ENCODE measurements at places on chromosomes 11 and 22.

DNA sequence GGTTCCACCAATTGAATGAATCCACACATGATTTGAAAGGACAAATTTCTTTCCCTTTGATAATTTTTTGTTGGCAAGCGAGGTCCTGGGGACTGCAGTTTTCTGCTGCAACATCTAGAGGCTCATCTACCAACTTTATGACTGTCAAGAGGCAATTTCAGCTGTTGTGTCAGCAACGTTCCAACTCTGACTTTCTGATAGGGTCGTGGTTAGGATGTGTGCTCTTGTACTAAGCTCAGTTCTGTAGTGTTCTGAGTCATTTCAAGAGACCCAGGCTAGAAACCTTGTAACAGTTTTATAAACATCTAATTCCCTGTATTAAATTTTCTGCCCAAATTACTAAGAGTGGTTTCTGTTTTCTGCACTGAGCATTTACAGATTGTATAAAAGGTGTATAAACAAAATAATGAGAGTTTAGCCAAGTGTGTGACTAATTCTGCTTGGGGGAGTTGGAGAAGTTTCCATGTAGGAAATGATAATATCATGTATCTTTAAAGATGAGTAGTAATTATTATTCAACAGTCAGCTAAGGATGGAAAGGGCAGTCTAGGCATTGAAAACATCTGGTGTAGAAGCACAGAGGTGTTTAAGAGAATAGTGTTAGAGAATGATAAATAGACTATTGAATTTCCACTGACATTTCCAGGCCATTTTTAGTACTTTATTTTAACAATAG lies 72.2 kb downstream of the RBMXL2 start:
- DNase-seq: no peak

GRCh38 chr22:50014053-50014501 lies 1.5 kb upstream of the IL17REL start:
- no peak for DNase-seq

GRCh38 chr11:31817054-31817620 lies 6.0 kb upstream of the PAX6 start:
- DNase-seq: no peak

DNA sequence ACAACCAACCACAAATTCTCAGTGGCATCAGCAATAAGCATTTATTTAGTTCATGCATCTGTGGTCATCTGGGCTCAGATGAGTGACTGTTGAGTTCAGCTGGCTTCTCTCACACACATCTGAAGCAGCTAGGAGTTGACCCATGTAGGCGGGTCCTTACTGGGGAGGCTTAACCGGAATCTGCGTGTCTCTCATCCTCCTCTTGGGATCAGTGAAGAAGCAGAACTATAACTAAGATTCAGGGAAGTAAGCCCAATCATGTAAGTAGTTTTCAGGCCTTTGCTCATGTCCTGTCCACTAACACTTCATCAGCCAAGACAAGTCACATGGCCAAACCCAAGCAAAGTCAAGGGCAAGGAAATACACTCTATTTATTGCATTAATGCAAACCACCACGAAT lies 236.2 kb downstream of the C11orf87 start:
- no peak for DNase-seq

DNA sequence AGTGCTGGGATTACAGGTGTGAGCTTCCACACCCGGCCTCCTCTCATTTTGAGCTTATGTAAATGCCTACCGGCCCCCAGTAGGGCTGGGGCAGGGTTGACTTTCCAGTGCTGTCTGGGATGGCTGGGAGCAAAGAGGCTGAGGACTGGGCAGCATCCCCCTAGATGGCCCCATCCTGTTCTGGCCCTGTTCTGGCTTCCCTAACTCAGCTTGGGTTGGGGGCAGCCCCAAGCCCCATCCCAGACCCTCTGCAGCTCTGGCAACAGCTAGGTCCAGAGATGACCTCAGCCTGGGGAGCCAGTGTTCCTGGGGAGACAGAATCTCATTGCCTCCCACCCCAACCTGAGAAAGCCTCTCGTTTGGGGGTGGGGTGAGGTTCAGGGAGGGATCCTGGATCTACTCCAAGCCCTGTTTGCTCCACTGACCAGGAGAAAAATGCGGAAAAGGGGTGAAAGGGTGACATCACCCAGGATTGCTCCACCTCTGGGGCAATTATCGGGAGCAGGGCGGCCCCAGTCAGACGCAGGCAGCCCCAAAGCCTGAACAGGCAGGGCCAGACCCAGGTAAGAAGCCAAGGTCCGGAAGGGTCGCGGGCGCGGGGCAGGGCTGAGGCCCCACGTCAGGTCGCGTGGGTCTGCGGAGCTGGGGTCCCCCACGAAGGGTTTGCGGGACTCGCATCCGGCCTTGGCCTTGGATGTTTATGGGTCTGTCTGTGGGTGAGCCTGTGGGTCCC lies at the start of gene PNPLA2:
PNPLA2 (plus strand) TSS at position 519 of the 733 bp plus-strand sequence. CDS start 805 bp downstream, outside the sequence.
- no peak for DNase-seq

GRCh38 chr11:2260491-2261364 lies 9.7 kb downstream of the ASCL2 start:
- no peak for DNase-seq

- no peak for DNase-seq
These were observed 32.1 kb downstream of the CACNG2 start for GRCh38 chr22:36671404-36671803.

DNA sequence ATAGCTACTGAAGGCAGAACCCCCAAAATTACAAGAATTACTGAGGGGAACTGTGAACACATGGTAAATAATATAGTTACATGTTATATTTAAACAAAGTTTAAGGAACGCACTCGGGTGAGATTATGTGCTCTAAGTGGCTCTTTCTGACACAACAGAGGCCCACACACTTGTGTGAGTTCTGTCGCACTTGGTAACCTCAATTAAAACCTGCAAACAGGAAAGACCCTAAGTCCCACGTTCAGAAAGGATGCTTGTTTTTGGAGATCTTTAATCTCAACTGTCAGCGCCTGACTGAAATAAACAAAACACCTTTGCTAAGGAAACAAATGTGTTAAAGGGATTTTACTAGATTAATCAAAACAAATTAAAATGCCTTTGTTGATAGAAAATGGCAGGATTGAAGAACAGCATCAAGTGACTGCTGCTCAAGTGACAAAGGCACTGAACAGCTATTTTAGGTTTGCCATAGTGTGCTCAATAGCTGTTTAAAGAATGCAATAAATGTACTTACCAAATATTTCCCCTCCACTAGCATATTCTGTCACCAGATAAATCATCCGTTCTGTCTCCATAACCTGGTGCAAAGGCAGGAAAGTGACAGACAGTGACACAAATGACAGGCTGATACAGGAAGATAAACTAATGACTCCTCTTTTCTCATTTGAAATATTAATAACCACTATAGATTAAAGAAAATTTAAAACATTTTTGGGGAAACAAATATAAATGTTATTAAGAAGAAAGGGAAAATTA lies 116.3 kb upstream of the APOA1 start:
- no peak for DNase-seq

- DNase-seq: no peak
These were observed 4.4 kb downstream of the APOL2 start for GRCh38 chr22:36234919-36235318.

DNA sequence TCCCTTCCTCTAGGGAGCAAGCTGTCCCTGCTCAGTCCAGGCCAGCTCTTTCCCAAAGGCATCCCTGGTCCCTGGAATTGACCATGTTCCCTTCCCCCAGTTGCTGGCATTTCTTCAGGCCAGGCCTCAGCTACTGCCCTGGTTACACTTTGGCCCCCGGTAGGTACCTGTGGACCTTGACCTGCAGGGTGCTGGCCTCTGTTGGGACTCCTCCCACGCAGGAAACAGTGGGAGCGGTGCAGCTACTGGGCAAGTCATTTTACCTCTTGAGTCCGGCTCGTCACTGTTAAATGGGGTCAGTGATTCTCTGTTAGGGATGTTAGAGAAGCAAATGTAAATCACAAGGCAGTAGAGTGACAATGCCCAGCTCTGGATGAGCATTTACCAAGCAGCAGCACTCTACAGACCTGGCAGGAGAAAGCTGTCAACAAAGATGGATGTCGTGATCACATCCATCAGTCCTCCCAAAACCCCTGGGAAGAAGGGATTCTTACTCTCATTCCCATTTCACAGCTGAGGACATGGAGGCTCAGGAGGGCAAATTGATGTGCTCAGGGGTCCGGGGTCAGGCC lies 16.9 kb downstream of the MYO7A start:
- no peak for DNase-seq

DNA sequence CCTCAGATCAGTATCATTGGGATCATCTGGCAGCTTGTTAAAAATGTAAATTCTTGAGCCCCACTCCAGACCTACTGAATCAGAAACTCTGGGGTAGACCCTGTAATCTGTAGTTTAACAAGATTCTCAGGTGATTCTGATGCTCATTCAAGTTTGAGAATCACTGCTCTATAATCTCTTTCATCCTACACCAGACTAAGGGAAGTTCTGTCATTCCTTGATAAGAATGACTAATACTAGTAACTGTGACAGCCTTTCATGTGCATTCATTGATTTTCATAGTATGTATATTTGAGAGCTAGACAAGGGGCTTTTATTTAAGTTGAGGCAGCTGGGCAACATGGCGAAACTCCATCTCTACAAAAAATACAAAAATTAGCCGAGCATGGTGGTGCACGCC lies 30.0 kb downstream of the NAT10 start:
- no peak for DNase-seq

DNA sequence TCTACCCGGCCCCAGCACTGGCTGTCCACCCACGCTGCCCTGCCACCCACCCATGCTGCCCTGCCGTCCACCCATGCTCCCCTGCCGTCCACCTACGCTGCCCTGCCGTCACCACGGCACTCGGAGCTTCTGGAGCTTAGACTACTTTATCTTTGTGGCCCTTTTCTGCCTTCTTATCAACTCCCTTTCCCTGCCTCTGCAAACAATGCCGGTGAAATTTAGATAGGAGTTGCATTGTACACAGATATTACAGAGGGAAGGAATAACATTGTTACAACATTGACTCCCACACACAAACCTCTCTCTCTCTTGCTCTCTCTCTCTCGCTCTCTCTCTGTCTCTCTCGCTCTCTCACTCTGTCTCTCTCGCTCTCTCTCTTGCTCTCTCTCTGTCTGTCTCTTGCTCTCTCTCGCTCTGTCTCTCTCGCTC lies 33.7 kb upstream of the BRSK2 start:
- no peak for DNase-seq

DNA sequence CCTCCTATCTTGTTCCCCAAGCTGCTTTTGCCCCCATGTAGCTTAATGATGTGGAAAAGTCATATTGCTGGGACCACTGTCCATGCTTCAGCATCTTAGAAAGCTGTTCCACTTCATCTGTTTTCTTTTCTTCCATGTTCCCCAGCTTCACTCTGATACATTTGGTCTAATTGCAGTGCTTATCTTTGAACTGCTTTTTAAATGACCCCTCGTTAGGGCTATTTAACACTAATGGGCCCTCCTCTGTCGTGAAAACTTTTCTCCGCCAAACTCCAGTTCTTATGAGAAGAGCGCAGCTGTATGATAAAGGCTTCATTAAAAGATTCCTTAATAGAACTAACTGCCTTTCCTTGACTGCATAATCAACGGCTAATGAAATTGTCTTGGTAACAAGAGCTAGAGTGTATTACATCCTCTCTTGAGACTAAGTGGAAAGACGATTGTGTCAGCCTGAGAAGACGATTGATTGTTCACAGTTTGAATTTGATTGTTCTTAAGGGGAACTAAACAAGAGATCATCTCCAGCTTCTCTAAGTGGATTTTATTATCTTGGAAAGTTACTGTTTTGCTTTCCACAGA lies 165.0 kb upstream of the MTNR1B start:
- no peak for DNase-seq

DNA sequence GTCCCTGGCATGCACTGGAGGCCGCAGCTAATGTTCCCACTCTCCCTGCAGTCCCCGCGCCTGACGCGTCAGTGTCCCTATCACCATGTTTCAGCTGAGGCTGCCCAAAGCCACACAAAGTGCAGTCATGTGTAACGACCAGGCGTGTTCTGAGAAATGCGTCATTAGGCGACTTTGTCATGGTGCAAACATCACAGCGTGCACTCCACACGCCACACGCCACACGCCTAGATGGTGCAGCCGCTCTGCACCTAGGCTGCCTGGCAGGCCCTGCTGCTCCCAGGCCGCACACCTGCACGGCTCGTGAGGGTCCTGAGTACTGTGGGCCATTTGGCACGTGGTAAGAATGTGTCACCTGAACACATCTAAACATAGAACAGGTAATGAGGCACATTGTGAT lies 2.4 kb downstream of the CRELD2 start:
- no peak for DNase-seq

DNA sequence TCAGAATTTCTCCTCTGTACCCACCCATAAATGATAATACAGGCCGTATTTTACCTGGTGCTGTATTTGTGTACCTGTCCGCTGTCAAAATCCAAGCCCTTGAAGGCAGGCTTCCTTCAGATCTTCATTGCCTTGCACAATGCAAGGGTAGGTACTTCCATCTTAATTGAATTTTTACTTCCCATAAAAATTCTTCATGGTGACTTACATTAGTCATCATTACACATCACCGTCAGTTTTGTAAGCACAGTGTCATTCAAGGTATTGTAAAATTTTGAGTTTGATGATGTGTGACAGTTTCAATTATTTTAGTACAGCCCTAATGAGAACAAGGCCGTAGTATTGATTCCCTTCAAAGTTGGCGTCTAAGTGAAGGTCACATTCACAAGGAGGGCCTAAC lies 770 bp upstream of the TSG101 start:
- no peak for DNase-seq

- no peak for DNase-seq
These were observed 20.3 kb upstream of the PGM2L1 start for GRCh38 chr11:74418509-74418895.

DNA sequence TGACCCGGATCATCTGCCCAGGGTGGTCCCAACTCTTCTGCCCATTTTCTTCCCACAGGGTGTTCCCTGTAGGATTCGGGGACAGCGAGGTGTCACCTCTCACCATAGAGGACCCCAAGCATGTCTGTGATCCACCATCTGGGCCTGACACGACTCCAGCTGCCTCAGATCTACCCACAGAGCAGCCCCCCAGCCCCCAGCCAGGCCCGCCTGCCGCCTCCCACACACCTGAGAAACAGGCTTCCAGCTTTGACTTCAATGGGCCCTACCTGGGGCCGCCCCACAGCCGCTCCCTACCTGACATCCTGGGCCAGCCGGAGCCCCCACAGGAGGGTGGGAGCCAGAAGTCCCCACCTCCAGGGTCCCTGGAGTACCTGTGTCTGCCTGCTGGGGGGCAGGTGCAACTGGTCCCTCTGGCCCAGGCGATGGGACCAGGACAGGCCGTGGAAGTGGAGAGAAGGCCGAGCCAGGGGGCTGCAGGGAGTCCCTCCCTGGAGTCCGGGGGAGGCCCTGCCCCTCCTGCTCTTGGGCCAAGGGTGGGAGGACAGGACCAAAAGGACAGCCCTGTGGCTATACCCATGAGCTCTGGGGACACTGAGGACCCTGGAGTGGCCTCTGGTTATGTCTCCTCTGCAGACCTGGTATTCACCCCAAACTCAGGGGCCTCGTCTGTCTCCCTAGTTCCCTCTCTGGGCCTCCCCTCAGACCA lies 24.0 kb downstream of the CSF2RB start:
- no peak for DNase-seq

DNA sequence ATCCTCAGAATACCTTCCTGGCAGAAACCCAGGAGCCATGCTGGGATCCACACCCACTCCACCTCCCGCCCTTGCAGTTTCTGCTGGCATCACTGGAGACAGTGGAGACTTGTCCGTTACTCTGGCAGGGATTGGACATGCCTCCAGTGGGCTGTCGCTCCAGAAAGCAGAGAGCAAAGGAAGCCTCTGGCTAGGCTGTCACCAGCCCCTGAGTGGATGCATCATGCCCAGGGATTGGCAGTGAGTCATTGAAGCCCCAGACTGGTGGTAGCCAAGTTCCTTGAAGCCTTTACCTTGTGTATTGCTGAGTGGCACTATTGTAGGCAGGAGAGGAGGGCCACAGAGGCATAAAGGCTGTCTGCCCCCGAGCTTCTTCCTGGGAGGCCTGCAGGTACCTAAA lies 34.8 kb upstream of the E2F8 start:
- DNase-seq: no peak
